ENCODE measurements at places on chromosomes 4 and X.
A peak's percentile ranks its signal among the peaks of the same experiment; 100 is the strongest.

DNA sequence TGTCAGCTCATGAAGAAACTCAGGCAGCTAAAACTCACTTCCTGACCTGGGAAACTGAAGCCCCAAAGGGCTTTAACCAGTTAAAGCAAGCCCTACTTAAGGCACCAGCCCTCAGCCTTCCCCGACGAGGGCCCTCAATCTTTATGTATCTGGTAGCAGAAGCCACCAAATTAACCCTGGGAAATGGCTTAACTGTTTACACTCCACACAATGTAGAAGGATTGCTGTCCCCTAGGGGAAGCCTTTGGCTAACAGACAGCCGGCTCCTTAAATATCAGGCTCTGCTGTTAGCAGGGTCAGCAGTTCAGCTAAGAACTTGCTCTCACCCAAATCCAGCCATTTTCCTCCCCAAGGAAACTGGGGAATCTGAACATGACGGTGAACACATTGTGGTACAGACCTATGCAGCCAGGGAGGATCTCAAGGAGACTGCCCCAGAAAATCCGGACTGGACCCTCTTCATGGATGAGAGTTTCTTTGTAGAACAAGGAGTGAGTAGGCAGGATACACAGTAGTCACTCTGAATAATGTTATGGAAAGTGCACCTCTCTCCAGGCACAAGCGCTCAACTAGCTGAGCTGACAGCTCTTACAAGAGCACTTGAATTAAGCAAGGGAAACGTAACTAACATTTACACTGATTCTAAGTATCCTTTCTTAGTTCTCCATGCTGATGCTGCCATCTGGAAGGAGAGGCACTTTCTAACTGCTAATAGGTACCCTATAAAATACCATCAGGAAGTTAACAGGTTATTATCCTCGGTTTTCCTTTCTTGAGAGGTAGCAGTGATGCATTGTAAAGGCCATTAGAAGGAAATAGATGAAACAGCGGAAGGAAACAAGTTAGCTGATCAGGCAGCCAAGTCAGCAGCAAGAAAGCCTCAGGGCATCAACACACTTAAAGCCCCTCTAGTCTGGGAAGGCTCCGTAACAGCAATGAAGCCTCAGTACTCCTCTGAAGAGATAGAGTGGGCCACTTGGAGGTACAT is 9.6 kb upstream of the NAF1 start:
- DNase-seq, result no peak

DNA sequence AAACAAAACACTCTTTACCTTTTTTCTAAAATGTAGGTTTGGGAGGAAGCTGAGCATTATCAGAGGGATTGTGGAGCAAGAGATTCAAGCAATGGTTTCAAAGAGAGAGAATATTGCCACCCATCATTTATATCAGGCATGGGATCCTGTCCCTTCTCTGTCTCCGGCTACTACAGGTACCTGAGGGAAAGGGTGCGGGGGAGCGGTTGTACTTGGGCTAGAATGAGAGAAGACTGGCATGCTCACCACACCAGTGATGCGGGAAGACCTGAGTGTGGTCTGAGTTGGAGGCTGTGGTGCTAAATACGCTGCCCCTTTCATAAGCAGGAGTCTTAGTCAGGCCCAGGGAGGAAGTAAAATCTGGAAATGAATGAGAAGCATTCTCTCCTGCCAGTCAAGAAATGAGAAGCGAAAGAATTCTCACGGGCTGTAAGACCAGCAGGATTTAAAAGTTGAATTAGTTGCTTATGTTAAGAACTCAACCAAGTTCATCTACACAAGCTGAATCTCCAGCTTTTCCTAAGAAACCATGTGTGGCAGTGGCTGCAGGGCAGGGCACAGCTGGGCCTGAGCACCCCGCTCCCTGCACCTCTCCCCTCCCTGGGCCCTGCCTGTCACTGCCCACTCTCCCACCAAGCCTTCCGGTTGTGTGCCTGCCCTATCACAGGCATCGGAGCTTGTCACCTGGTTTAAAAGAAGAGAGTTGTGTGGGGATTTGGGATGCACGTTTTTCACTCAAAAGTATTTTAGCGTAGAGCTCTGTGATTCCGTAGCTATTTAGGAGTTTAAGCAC is 24.8 kb upstream of the MSANTD1 start:
- DNase-seq, result no peak

DNA sequence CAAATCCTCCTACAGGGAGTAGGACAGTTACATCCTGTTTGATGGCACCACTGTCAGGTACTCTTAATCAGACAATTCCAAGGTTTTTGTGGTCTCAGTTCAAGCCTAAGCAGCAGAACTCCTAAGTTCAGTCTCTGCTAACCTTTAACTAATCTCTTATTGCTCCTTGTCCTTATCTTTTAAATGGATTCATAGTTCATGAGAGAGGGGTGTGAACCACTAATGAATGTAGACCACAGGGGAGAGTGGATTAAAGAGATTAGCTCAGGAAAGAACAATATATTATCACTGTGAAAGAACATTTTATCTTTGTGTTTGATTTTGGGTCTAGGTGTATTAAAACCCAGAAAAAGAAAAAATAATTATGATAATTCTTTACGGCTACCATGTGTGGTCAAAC is 168.9 kb downstream of the DCK start:
- no peak for DNase-seq

DNA sequence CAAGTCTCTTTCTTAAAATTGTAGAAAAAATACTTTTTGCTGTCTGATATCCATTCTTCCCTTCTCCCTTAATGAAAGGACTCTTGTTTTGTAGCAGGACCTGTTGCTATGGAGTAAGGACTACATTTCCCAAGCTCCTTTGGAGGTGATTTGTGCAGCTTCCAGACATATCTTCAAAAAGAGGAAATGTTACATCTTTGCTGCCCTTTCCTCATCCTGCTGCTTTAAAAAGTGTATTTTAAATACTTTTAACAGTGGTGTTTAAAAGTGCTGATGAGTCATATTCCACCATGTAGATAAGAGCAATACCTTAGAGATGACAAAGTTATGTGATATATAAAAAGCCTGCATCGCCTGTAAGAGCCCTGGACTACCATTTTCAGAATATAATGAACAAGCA is 98.7 kb downstream of the CFAP299 start:
- no peak for DNase-seq

DNA sequence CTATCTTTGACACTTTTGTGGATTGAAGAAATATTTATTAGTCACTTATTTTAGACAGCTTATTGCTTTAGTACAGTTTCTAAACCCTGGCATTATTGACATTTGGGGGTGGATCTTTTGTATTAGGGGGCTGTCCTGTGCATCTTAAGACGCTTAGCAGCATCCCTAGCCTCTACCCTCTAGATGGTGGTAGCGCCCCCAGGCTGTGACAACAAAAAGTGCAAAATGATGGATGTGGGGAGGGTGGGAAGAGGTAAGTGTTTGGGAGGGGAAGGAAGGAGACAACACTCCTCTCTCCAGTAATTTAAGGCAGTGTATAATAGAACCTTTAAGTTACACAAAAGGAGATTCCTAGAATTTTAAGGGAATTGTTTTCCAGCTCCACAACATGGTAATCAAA is 1210.6 kb downstream of the C4orf33 start:
- DNase-seq, result no peak

GRCh38 chr4:100100985-100101384 is 89.3 kb downstream of the DDIT4L start:
- no peak for DNase-seq

DNA sequence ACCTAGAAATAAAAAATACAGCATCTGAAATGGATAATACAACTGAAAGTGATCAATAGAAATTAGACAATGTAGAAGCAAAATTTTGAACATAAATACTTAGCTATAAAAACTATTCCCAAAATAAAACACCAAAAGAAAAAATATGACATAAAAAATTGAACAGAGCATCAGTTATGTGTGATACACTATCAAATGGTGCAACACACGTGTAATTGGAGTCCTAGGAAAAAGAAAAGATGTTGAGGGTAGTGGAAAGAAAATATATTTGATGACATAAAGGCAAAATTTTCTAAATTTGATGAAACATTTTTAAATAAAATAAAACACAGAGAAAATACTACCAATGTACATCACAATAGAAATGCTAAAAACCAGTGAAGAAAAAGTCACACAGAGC is 63.1 kb downstream of the NPY2R start:
- DNase-seq, result no peak

- peak; percentile 33 for DNase-seq
These were observed 358 bp downstream of the FGFBP1 start for GRCh38 chr4:15938182-15938581.

GRCh38 chr4:90855111-90855510 is 727.9 kb downstream of the CCSER1 start:
- DNase-seq, result no peak

Measured in Daoy (cell line).